ENCODE measurements at places on chromosomes 7 and 10. TPM values are rescaled to one million over a fixed set of nuclear protein-coding genes. Genes with fewer than 3 reads are reported as not detected.

ASIC3 gene
- not detected for total RNA-seq

ORAI2 gene
- total RNA-seq, result 27.0 TPM

LRRN3 gene
- total RNA-seq, result not detected

SFTPA1 gene
- not detected for total RNA-seq

MGAM2 gene
- not detected for total RNA-seq

IRF5 gene
- not detected for total RNA-seq

ECHS1 gene
- total RNA-seq, result 106 TPM

CHRM2 gene
- 0.24 TPM for total RNA-seq

HOXA5 gene
- total RNA-seq, result 0.79 TPM

FAM131B gene
- 0.41 TPM for total RNA-seq

C10orf53 gene
- not detected for total RNA-seq

CTAGE8 gene
- not detected for total RNA-seq

CRYGN gene
- not detected for total RNA-seq

COL28A1 gene
- total RNA-seq, result not detected

FOXI2 gene
- not detected for total RNA-seq

VGF gene
- not detected for total RNA-seq

ACSM6 gene
- total RNA-seq, result not detected

LRWD1 gene
- total RNA-seq, result 66.3 TPM

AGR2 gene
- total RNA-seq, result not detected

OR2A5 gene
- not detected for total RNA-seq

Data from SJSA1 (cell line).